ENCODE measurements at places on chromosomes 4 and X. TPM values are rescaled to one million over a fixed set of nuclear protein-coding genes. Genes with fewer than 3 reads are reported as not detected.

RNF113A gene
- total RNA-seq: 21.6 TPM

GRCh38 chrX:45860450-45860849 is 659.8 kb upstream of the DIPK2B start:
- DNase-seq: no peak

- no peak for DNase-seq
Observed at GRCh38 chrX:31934842-31935370, 863.1 kb upstream of the FTHL17 start.

TRIM61 gene
- total RNA-seq: 3.6 TPM

DNA sequence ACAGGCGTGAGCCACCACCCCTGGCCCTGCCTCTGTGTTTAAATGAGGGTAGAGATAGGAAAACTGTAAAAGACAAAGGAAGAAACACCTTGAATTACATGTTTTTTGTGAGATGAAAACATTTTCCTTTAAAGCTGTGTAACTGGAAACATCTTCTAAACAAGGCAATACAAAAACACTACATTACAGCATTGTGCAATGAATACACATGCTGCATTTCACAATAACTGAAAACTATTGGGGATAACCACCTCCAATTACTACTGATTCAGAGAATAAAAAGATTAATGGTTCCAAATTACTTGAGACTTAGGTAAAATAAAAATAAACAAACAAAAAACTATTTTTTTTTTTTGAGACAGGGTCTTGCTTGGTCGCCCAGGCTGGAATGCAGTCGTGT is 7.6 kb upstream of the OGT start:
- no peak for DNase-seq

- DNase-seq: no peak
Observed at GRCh38 chr4:87497578-87497977, 31.6 kb downstream of the SPARCL1 start.

GRCh38 chrX:20028588-20028987 is 37.7 kb upstream of the BCLAF3 start:
- DNase-seq: no peak

- no peak for DNase-seq
Observed at GRCh38 chr4:102726068-102726467, 34.7 kb downstream of the MANBA start.

GRCh38 chr4:176755001-176755400 is 37.7 kb downstream of the VEGFC start:
- DNase-seq: no peak

- DNase-seq: no peak
Observed at GRCh38 chr4:130753926-130754325, 1658.0 kb downstream of the C4orf33 start.

DNA sequence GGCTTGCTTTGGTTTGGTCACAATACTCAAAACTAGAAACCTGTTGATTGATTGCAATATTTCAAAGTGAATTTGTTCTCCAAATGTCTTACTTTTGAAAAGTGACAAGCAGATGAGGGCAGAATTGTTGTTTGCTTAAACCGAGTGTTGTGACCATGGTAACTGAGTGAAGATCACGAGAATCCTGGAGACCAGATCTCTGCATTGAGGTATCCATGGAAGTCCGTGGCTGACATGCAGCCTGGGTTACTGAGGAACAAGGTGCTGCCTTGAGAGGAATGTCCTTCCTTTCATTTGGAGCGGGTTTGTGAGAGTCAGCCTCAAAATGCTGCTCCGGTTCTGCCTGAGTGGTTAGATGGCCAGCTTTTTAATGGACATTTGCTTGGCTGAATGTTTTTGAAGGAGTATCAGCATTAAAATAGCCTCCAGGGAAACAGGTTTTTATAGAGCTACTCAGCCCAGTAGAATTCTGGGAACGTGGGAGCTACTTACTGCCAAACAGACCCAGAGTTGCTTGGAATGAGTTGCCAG is 31.3 kb downstream of the NYX start:
- no peak for DNase-seq

C4orf46 gene
- 12.8 TPM for total RNA-seq

GRCh38 chr4:75545526-75545925 is 10.3 kb upstream of the ODAPH start:
- no peak for DNase-seq

DNA sequence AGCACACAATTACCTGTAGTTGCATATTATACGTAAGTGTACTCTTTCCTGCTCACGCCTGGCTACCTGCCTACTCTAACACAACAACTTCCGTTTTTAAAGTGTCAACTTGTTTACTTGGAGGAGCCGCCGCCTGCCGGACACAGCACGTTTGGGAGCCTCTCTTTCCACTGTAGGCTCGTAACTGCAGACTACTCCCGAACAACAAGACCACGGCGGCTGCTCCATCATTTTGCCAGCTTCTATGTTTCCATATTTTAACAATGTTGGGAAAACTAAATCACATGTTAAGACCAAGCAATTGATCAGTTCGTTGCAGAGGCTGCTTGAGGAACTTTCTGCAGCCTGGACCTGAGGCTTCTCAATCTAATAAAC is 841 bp downstream of the MTNR1A start:
- no peak for DNase-seq

DNA sequence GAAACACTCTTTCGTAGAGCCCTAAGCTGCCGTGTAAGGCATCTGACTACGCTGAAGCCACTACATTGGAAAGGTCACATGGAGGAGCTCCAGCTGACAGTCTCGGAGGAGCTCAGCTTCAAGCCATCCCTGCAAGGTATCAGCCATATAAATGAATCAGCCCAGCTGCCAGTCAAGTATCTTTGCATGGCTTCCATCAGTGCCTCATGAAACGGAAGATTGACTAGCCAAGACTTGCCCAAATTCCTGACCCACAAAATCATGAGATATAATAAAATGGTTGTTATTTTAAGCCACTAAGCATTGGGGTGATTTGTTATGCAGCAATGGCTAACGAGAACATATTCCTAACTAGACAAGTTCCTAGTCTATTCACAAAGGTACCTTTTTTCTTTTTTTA is 104.1 kb upstream of the SCOC start:
- no peak for DNase-seq

DNA sequence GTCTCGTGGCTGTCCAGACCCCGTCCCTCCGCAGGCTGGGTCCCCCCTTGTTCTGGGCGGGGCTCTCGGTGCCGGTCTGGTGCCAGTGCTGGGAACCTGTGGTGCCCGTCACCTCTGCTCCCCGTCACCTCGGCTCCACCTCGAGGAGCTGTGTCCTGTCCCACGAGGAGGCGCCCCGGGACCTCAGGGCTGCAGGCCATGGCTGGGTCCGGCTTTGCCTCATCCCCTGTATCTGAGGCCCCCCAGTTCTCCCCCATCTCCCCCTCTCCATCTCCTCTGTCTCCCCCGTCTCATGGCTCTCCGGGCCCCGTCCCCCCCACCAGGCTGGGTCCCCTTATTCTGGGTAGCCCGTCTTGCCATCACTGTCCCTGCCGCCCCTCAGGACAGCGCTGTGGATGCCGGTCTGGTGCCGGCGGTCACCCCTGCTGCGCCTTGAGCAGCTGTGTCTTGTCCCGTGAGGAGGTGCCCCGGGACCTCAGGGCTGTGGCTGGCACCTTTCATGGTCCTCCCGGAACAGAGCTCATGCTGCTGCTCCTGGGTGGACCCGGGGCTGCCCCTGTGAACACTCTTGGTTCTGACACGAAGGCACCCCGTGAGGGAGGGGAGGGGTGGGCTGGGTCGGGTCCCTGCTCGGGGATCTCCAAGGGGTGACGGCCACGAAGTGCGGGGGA is 13.4 kb upstream of the GTPBP6 start:
- DNase-seq: no peak

- no peak for DNase-seq
Observed at GRCh38 chrX:112784692-112785091, 55.9 kb downstream of the AMOT start.

DNA sequence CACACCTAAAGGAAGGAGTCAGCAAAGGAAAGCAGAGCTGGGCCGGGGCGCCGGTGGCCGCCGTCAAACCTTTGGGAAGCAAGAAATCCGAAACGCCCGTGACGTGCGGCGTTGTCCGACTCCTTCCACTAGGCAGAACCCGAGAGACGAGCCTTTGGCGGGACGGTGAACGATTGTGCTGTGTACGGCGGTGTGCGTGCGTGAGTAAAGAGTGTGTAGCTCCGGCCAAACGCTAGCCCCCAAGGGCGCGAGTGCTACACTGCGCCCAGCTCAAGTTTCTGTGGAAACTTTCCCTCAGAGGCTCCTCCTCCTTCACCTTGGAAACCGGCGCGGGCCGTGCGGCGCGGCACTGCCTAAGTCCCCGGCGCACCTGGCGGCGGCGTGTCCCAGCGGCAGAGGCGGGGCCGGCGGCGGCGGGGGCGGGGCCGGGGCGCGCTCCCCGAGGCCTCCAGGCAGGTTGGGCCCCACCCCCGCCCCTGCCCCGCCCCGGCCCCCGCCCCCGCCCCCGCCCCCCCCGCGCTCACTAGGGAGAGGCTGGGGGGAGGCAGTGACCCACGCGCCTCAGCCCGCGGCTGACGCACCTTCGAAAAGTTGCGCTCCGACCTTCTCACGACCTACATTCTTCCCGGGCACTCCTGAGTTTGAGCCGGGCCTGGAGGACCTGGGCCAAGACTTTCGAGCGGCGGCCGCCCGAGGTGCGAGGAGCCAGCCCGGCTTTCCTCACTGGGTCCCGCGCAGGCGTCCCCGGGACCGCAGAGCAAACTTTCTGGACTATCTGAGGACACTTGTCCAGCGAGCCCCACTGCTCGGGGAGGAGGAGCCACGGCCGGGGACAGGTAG is at the start of gene FHIP1A:
FHIP1A (plus strand) TSS at position 547 of the 840 bp plus-strand sequence. CDS start 157,084 bp downstream, outside the sequence.
- DNase-seq: no peak
